DMS53 (cell line): ENCODE measurements at places on chromosomes 13 and 19.

DNA sequence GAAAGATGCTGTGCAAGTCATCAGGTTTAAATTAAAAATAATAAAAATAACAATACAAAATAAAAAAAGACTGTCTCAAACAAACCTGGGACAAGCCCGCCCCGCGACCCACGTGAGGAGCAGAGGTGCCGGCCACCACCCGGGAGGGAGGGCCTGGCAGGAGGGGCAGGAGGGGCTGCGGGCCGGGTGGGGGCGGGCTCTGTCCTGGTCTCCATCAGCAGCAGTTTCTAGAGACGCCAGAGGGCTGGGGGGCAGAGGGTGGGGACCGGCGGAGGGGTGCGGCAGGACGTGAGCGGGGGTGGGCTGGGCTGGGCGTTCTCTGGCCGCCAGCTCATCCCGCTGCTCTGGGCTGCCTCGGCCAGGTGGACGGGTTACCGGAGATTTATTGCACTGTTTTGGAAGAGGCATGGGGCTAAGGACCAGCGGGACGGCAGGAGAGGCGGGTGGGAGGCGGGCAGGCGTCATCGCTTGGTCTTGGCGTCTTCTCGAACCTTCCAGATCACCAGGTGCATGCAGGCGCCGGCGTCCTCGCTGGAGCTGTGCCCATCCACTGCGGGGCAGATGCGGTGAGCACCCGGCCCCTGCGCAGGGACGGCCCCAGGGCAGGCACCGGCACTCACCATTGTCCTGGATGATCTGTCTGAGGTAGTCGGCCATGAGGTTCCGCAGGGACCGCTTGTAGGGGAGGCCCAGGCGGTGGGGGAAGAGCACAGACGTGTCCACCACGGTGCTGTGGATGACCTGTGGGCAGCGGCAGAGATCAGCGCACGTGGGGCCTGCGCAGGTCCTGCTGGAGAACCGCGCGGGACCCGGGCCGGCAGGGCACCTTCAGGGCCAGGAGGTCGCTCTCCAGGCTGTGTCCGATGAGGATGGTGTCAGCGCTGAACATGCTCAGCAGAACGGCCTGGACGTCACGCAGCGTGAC lies 3.8 kb upstream of the ATP8B3 start:
- DNase-seq, result no peak

DNA sequence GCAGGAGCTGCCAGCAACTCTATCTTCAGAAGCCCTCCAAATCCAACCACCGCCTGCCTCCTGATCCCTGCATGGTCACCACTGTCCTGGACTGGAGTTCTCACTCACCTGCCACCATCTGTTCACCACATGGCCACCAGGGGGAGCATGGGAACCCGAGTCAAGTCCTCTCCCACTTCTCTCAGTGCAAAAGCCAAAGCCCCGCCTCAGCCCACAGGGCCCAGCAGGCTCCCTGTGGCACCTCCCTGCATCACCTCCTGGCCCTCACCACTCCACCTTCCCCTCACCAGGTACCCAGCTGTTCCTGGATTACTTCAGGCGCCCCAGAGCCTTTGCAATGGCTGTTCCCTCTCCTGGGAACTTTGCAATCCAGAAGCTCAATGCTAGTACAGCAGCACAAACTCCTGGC lies 5.3 kb downstream of the DHPS start:
- DNase-seq, result peak; percentile 88

- DNase-seq, result no peak
Observed at GRCh38 chr13:89307278-89307677, 1636.1 kb downstream of the SLITRK5 start.

DNA sequence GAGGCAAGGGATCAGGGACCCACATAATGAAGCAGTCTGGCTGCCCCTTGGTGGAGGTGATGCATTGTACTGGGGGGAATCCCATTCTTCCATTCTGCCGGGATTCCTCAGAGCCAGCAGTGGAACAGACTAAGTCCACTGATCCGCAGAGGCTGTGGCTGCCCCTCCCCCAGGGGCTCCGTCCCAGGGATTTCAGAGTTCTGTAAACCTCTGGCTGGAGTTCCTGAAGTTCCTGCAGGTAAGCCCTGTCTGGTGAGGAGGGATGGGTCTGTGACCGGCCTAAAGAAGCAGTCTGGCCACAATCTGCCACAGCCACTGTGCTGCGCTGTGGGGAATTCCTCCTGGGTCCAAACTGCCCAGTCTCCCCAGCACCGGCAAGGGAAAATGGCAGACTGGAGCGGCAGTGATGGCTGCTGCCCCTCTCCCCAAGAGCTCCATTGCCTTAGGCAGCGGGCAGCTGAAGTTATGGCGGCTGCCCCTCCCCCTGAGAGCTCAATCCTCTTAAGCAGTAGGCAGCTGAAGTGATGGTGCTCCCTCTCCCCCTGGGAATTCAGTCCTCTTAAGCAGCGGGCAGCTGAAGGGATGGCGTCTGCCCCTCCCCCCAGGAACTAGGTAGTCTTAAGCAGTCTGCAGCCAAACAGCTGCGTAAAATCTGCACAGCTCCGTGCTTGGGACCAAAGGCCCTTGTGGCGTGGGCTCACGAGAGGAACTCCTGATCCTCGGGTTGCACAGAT lies 155.7 kb downstream of the PCDH17 start:
- peak; percentile 60 for DNase-seq

- no peak for DNase-seq
Observed at GRCh38 chr13:110257408-110257807, 49.5 kb downstream of the COL4A1 start.

DNA sequence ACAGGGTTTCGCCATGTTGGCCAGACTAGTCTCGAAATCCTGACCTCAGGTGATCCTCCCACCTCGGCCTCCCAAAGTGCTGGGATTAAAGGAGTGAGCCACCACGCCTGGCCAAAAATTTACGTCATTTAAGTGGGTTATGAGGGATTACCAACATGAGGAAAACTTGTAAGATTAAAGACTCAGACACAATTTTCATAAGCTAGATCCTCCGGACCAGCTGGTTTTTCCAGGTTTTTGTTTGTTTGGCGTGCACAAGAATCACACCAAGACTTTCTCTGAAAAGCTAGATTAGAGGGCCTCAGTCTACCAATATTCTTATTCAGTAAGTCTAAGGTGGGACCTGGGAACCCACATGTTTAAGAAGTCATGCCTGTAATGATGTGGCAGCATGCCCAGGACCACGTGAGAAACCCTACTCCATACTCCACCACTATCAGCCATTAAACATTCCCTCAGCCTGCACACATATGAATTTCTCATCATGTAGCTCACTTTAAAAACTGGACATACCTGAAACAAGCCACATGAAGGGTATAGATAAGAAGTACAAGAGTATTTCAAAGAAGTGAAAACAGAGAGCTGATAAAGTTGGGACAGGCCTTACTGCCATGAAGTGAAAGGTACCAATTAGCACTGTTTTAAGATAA lies 25.7 kb downstream of the DIAPH3 start:
- DNase-seq, result no peak

- peak; percentile 50 for DNase-seq
Observed at GRCh38 chr13:98022210-98022609, 68.7 kb downstream of the IPO5 start.

- DNase-seq, result no peak
Observed at GRCh38 chr19:17418710-17419109, 1.1 kb upstream of the MVB12A start.

DNA sequence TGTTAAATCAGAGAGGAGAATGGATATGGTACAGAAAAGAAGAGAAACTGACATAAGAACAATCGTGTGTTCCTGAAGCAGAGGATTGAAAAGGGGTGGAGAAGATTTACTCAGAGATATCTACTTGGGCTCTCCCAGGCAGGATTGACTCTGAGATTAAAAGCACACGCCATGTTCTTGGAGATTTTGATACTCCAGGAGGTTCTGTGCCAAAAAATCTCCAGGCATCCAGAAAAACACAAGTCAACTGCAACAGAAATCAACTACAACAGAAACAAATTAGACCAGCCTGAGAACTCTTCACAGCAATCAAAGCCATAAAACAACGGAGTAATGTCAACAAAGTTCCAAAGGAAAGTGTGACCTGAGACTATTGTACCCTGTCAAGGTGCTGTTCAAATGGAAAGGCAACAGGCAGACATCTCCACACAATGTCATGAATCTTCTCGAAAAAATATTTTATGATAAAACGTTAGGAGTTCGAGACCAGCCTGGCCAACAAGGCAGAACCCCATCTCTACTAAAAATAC lies 104.2 kb downstream of the UBL3 start:
- no peak for DNase-seq
